ENCODE measurements at places on chromosomes 13 and 19. TPM values are rescaled to one million over a fixed set of nuclear protein-coding genes. Genes with fewer than 3 reads are reported as not detected.

Gene C1QTNF9
- 0.47 TPM for total RNA-seq

GRCh38 chr19:53019684-53020083 lies 6.0 kb downstream of the ERVV-1 start:
- no peak for DNase-seq

Gene STK24
- 62.2 TPM for total RNA-seq

Gene ZNF805
- total RNA-seq: 13.9 TPM

DNA sequence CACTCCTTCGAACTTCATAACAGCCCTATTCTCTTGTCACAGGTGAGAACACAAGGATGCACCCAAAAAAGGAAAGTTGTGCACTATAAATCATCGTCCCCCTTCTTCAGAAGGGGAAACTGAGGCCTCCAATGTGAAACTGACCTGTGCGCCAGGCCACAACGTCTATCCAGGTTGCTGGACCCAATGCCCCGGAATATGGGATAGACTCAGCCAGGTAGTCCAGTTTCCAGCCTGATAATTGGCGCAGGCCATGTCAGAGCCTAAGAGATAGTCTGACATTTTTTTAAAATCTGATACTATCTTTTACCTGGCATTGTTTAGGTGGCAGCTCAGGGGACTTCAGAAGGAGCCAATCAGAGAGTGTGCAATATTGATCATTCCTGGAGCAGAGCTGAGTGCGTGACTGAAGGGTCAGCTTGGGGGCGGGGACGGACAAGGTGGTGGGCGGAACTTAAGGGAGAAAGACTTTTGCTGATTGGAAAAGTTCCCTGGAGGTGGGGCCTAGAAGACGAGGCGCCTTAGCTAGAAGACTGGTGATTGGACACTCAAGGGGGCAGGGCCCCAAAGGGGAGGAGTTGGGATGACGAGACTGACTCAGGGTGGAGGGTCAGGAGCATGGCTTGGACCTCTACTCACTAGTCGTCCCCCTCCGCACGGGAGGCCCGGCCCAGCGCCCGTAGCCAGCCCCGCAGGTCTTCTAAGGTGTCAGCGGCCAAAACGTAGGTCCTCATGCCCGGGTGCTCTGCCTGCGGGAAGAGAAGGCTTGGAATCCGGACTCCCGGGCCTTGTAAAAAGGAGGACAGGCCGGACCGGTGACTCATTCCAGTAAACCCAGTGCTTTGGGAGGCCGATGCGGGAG lies 8.5 kb downstream of the PLEKHA4 start:
- DNase-seq: no peak

Gene CEACAM16
- not detected for total RNA-seq

Gene CEACAM3
- total RNA-seq: 0.29 TPM

GRCh38 chr13:59686798-59687394 lies 476.8 kb downstream of the DIAPH3 start:
- no peak for DNase-seq

DNA sequence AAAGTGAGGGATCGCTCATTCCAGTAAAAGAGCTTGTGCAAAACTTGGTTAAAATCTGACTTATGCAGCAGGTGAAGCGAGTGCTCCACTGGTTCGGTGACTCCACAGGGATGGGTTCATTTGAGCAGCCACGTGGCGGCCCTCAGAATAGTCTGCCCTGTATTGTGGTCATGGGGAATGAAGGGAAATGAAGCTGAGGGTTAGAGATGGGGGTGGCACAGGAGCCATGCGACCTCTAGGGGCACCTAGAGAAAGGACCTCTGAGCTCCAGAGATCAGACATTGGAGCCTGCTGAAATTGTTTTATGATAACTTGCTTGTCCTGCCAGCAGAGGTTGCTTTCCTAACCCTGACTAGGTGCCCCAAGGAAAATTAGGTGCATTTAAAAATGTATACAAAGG lies 26.6 kb downstream of the CBY2 start:
- DNase-seq: no peak

Gene CEACAM21
- total RNA-seq: 0.89 TPM

- no peak for DNase-seq
These were observed 246.5 kb downstream of the DCT start for GRCh38 chr13:94232956-94233355.

GRCh38 chr13:42681326-42682100 lies 99.9 kb upstream of the FAM216B start:
- no peak for DNase-seq

Gene ZNF324
- 4.4 TPM for total RNA-seq

DNA sequence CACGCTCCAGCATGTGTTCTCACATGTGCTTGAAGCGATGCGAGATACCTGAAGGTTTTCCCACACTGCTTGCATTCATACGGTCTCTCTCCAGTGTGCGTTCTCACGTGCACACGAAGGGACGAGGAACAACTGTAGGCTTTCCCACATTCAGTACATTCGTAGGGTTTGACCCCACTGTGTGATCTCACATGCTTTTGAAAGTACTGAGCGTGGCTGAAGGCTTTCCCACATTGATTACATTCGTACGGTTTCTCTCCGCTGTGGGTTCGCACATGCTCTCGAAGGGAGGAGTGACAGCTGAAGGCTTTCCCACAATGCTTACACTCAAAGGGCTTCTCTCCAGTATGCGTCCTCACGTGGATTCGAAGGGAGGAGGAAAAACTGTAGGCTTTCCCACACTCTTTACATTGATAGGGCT lies 11.3 kb downstream of the ZNF77 start:
- no peak for DNase-seq

GRCh38 chr19:7216373-7216902 lies 77.8 kb downstream of the INSR start:
- no peak for DNase-seq

DNA sequence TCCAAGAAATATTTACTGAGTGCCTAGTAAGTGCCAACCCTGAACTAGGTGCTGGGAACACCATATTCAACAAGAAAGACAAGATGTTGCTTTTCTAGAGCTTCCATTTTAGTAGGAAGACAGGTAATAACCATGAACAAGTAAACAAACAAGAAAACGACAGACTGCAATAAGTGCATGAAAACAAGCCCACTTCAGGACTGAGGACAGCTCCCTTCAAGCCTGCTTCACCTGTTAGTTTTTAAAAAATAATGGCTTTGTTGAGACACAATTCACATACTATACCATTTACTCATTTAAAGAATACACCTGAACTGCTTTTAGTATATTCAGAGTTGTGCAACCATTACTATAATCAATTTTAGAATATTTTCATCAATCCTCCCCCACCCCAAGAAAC lies 30.4 kb downstream of the CYP4F22 start:
- DNase-seq: no peak

DNA sequence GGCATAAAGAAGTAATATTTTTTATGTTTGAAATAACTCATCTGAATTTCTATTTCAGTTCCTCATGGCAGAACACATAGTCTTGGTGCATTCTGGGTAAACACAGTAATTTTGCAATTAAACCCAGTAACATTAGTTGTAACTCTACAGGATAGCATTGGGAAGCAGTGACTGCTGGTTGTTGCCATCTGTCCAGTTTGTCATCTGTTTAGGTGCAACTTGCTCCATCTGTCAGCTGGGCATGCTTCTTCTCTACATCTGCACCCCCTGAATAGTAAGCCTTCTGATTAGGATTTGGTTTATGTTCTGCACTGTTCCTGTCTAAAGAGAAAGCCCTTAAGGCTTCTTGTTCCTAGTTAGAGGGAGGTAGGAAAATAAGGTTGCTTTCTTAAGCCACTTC lies 63.5 kb upstream of the CSNK1A1L start:
- DNase-seq: no peak

GRCh38 chr13:77703408-77703807 lies 5.9 kb downstream of the SLAIN1 start:
- no peak for DNase-seq

DNA sequence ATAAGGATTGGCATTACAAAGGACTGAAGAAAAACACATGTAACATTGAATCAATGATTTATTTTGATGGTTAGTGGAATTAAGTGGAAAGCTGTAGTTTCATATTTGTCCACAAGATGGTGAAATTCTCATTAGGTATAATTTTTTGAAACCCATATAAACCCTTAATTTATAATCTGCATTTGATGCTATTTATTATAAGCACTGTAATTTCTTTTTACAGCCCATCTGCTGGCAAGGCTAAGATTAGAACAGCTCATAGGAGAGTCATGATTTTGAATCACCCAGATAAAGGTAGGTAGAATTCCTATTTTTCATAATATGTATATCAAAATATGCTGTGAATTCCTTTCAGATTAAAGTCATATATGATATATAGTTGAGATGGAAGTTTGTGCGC lies 62.2 kb downstream of the DNAJC15 start:
- no peak for DNase-seq

Gene SUGP1
- total RNA-seq: 33.5 TPM

DNA sequence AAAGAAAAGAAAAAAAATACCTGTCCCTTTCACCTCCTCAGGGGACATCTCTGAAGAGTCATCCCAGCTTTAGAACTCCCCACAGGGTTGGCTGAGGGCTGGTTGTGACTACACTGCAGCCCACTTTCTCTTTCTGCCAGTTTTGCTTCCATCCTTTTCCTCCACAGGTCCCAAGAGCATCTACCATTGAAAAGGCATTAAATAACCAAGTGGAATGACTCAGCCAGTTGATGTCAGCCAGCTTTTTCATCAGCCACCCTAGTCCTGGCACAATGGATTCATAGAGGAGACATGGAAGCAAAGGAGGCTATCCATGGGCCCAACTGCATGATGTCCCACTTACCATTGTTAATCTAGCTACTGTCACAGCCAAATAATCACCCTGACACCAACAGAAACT lies 9.2 kb upstream of the RCBTB1 start:
- DNase-seq: no peak

- no peak for DNase-seq
These were observed 49.7 kb downstream of the CRTC1 start for GRCh38 chr19:18733196-18733647.

GRCh38 chr19:48444129-48444935 lies 1.5 kb upstream of the GRWD1 start:
- no peak for DNase-seq

Gene UHRF1
- 3.6 TPM for total RNA-seq

Gene SCN1B
- 73.6 TPM for total RNA-seq

DNA sequence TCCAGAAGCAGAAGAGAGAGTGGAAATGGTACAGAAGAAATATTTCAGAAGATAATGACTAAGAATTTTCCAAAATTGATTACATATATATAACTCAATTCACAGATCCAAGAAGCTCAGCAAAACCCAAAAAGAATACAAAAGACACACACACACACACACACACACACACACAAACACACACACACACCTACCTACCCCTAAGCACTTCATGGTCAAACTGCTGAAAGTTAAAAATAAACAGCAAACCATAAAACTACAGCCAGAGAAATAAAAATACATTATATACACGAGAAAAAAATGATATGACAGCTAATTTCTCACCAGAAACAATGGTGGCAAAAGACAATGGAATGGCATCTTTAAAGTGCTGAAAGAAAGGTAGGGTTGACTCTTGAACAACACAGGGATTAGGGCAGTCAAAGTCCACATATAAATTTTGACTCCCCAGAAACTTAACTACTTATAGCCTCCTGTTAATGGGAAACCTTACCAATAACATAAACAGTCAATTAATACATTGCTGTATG lies 49.2 kb downstream of the DIAPH3 start:
- DNase-seq: no peak

- no peak for DNase-seq
These were observed 10.2 kb upstream of the SUPT20H start for GRCh38 chr13:37069597-37070103.

DNA sequence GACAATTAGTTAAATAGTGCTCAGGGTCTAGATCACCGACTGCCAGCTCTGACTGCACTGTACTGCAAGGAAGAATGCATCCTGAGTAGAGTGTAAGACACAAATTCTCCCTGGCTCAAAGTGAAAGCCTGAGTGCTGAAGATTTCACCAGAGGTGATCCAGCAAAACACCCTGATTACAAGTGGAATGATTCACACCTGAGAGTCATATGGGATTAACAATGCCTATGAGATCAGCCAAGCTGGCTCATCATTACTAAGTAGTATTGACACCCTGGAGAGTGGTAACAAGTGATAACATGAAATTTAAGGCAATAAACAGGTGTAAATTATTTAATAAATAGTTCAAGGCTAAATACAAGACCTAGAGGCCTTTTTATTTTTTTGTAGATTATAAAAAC lies 403.8 kb upstream of the PRR20A start:
- DNase-seq: no peak

Gene ADPRHL1
- total RNA-seq: 245 TPM

DNA sequence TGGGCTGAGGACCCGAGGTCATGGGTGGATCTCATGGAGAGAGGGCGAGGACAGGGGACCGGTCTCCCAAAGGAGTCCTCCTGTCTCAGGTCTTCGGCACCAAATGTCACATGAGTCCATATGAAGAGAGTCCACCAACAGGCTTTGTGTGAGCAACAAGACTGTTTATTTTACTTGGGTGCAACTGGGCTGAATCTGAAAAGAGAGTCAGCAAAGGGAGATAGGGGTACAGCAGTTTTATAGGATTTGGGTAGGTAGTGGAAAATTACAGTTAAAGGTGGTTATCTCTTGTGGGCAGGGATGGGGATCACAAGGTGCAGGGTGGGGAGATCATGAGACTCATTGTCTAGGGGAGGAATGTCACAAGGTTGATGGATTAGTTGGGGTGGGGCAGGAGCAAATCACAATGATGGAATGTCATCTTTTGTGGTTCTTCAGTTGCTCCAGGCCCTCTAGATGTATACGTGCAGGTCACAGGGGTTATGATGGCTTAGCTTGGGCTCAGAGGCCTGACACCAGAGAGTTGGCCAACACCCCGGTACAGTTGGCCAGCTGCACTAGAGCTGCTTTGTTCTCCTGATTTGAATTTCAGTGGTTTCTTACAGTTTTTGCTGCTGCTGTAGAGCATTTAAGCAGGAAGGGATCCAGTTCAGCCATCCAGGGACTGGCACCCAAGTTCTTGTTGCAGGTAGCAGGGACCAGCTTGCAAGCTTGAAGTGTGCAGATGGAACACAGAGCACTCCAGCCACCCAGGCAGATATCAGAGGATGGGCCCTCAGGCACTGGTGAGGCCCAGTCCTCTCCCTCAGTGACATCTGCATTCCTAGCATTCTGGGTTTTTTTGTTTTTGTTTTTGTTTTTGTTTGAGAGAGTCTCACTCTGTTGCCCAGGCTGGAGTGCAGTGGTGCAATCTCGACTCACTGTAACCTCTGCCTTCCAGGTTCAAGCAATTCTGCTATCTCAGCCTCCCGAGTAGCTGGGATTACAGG lies 26.4 kb upstream of the IGFL1 start:
- no peak for DNase-seq

GRCh38 chr13:78147905-78148304 lies 229.3 kb upstream of the EDNRB start:
- DNase-seq: no peak

DNA sequence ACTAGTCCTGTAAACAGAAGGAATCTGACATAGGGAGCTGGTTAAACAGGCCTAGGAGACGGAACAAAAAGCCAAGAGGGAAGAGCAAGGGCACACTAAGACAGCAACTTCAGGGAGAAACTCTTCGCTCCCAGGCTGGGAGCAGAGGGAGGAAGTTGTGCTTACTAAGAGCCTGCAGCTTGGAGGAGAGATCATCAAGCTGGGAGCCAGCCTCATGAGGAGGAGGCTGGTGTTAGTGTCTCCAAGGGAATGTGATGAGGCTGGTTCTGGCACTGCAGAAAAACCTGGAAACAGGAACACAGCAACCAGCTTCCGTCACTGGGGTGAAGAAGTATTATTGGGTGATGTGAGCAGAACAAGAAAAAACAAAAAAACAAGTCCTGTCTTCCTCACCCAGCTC lies 1027.3 kb downstream of the UQCRFS1 start:
- DNase-seq: no peak

GRCh38 chr19:17136021-17136420 lies 60.4 kb downstream of the MYO9B start:
- DNase-seq: no peak

GRCh38 chr13:88800505-88800904 lies 1129.3 kb downstream of the SLITRK5 start:
- no peak for DNase-seq

- DNase-seq: no peak
These were observed 24.2 kb downstream of the CERS4 start for GRCh38 chr19:8233370-8233769.

Data from left cardiac atrium (tissue), 4 donors.